Chondrocyte (in vitro differentiated cells): ENCODE measurements at places on chromosomes 7 and 10. TPM values are rescaled to one million over a fixed set of nuclear protein-coding genes. Genes with fewer than 3 reads are reported as not detected.

GRCh38 chr7:81138870-81139269 is 220.0 kb upstream of the SEMA3C start:
- H3K27me3 ChIP-seq = no peaks in the 10 kb centered on the region
- H3K4me3 ChIP-seq = no peak overlapping the region
- no peak overlapping the region for H3K27ac ChIP-seq
- DNase-seq = no peak
- no peaks in the 10 kb centered on the region for H3K36me3 ChIP-seq

Gene C10orf105
- not detected in 3 replicates for total RNA-seq

DNA sequence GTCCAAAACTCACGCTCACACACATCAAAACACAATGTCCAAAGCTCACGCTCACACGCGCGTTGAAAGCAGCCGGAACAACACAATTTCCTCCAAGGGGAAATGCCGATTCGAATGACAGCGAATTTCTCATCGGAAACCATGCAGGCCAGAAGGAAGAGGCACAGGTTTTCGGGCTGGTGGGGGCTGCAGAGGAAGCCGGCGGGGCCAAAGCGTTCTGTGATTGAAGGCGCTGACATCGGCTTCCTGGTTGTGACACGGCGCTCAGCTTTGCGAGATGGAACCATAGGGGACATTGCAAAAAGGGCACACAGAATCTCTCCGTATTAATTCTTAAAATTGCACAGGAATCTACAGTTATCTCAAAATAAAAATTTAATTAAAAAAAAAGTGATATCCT is 61.3 kb downstream of the FOXL3 start:
- no peak for DNase-seq
- H3K4me3 ChIP-seq = no peak overlapping the region
- H3K27ac ChIP-seq = no peak overlapping the region
- no peaks in the 10 kb centered on the region for H3K36me3 ChIP-seq
- peaks cover 12% of the 10 kb centered on the region for H3K27me3 ChIP-seq

DNA sequence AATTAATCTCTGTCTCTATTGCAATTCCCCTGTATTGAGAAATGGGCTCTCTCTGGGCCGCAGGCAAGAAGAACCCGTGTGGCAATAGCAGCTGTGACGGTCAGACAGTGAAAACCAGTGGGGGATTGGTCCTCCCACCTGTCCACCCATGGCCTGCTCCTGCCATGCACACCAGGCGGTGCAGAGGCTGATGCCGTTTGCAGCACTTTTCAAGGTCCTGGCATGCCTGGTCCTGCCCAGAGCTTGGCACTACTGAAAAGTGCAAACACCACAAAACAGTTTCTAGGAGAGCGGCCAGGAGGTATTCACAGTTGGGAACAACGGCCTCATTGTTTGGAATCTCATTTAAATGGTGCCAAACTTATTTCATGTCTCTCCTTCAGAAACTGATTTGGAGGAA is 41.5 kb downstream of the PSPH start:
- no peak for DNase-seq
- peaks cover 16% of the 10 kb centered on the region for H3K36me3 ChIP-seq
- no peak overlapping the region for H3K4me3 ChIP-seq

DNA sequence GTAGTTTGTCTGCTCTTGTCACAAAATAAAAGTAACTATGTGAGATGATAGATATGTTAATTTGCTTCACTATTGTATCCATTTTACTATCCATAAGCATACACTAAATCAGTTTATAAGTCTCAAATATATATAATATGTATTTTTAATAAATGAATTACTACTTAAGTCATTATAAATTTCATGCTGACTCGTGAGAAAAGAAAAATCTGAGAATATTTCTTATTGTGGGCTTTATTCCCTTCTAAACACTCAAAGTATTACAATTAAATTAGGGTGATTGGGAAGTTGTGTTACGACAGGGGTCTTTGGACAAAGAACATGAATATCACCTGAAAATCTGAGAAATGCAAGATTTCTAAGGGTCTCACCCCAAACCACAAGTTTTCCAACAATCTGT is 48.7 kb upstream of the RELN start:
- H3K27me3 ChIP-seq = peaks cover 15% of the 10 kb centered on the region
- H3K36me3 ChIP-seq = peaks cover 2% of the 10 kb centered on the region
- H3K4me1 ChIP-seq = no peaks in the 10 kb centered on the region
- H3K4me3 ChIP-seq = no peak overlapping the region
- no peak for DNase-seq
- H3K27ac ChIP-seq = no peak overlapping the region

GRCh38 chr10:93940881-93941280 is 47.1 kb downstream of the SLC35G1 start:
- H3K27me3 ChIP-seq = no peaks in the 10 kb centered on the region
- no peaks in the 10 kb centered on the region for H3K36me3 ChIP-seq
- H3K4me1 ChIP-seq = peaks cover 25% of the 10 kb centered on the region

DNA sequence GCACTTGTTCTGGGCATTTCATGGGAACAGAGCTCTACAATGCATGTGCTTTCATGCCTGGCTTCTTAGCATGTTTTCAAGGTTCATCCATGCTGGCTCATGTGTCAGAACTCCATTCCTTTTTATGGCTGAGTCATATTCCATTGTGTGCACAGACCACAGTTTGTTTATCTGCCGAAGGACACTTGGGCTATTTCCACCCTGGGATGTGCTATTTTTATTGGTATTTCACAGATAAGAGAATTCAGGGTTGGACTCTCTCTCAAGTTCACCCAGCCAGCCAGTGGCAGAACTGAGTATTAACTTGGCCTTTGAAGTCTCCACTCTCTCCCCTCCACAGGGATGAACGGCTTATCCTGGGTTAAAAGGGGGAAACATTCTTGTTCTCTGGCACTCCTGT is 190.7 kb upstream of the GPR26 start:
- no peak for DNase-seq
- no peaks in the 10 kb centered on the region for H3K36me3 ChIP-seq
- H3K4me3 ChIP-seq = no peak overlapping the region
- H3K27me3 ChIP-seq = peaks cover 17% of the 10 kb centered on the region

Gene PNLIP
- total RNA-seq = not detected in 3 replicates

- H3K27ac ChIP-seq = no peak overlapping the region
- DNase-seq = no peak
- peaks cover 32% of the 10 kb centered on the region for H3K4me1 ChIP-seq
- no peak overlapping the region for H3K4me3 ChIP-seq
Observed at GRCh38 chr10:44043646-44044375, 341.1 kb downstream of the CXCL12 start.

Gene CTTNBP2
- 2.3 to 5.1 TPM (median 2.9 TPM) in 3 replicates for total RNA-seq

- H3K27ac ChIP-seq = peak overlapping the region; percentile 57
- H3K4me3 ChIP-seq = no peak overlapping the region
- no peak for DNase-seq
- no peaks in the 10 kb centered on the region for H3K27me3 ChIP-seq
- no peaks in the 10 kb centered on the region for H3K36me3 ChIP-seq
Observed at GRCh38 chr10:79246606-79247275, 100.5 kb upstream of the PPIF start.

DNA sequence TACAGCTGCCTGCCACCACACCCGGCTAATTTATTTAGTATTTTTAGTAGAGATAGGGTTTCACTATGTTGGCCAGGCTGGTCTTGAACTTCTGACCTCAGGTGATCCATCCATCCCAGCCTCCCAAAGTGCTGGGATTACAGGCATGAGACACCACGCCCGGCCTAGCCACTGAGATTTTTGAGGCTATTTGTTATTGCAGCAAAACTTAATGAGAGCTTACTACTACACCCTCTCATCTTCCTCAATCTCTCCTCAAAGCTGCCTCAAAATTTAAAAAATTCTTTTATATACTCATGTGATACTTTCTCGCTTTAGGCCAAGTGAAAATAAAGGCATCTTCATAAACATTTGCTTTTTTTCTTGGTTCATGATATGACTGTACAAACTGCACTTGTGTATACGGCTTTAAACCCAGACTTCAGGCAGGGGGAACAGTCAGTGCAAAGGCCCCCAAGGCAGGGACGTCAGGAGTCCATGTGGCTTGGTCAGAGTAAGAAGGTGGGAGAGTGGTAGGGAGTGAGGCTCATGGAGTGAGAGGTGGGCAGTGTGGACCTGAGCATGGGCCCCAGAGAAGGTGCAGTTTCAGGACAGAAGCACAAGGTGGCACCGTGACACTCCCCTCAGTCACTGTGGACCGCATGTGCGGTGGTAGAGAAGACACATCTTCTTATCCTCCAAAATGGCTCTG is 55.5 kb downstream of the SYPL1 start:
- H3K27me3 ChIP-seq = peaks cover 7% of the 10 kb centered on the region
- DNase-seq = no peak
- H3K4me3 ChIP-seq = no peak overlapping the region
- no peaks in the 10 kb centered on the region for H3K4me1 ChIP-seq
- H3K36me3 ChIP-seq = no peaks in the 10 kb centered on the region
- no peak overlapping the region for H3K27ac ChIP-seq

Gene OGDHL
- total RNA-seq = 0.36 to 0.45 TPM (median 0.44 TPM) in 3 replicates

- H3K27me3 ChIP-seq = peaks cover 66% of the 10 kb centered on the region
- no peak overlapping the region for H3K27ac ChIP-seq
- H3K4me3 ChIP-seq = no peak overlapping the region
- no peaks in the 10 kb centered on the region for H3K36me3 ChIP-seq
- peak; percentile 36 for DNase-seq
Observed at GRCh38 chr10:97921581-97922021, 72.0 kb downstream of the GOLGA7B start.

- H3K4me1 ChIP-seq = peaks cover 8% of the 10 kb centered on the region
- no peak for DNase-seq
- no peaks in the 10 kb centered on the region for H3K27me3 ChIP-seq
- no peaks in the 10 kb centered on the region for H3K36me3 ChIP-seq
Observed at GRCh38 chr10:107653832-107654287, 489.4 kb upstream of the SORCS1 start.

DNA sequence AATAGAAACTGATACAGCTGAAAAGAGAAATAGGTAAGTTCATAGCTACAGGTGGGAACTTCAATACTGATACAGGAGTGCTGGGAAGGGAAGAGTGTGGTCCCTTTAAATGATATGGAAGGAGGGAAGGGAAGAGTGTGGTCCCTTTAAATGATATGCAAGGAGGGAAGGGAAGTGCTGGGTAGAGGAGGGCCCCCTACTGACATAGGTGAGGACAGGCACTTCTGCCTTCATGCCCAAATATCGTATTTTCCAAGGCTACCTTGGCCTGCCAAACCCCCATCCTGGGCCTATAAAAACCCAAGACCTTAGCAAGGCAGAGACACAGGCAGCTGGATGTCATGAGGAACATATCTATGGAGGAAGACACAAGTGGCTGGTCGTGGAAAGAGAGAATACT is 92.3 kb downstream of the MAGI2 start:
- H3K4me1 ChIP-seq = no peaks in the 10 kb centered on the region
- H3K4me3 ChIP-seq = no peak overlapping the region
- no peak for DNase-seq
- no peak overlapping the region for H3K27ac ChIP-seq
- H3K27me3 ChIP-seq = peaks cover 6% of the 10 kb centered on the region
- peaks cover 11% of the 10 kb centered on the region for H3K36me3 ChIP-seq

Gene EFCAB10
- not detected in 3 replicates for total RNA-seq

Gene INHBA
- total RNA-seq = 581 to 610 TPM (median 601 TPM) in 3 replicates

Gene PRTFDC1
- total RNA-seq = 5.9 to 13.1 TPM (median 10.1 TPM) in 3 replicates

DNA sequence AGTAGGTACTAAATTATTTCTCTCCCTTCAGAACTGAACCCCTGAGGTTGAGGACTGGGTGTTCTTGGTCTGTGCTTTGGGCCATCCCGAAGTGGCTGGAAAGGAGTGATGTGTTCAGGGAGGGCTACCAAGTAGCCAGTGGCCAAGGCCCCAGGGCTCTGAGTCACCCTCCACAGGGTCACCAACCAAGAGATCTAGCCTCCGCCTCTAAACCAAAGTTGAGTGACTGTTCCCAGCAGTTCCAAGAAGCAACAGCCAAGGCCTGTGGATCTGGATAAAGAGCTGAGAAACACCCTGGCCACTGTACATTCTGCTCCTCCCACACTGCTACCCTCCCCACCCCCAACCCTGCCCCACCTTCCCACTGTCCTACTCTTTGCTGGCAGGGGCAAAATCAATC is 35.5 kb upstream of the KCNMA1 start:
- DNase-seq = no peak
- H3K4me3 ChIP-seq = no peak overlapping the region
- H3K4me1 ChIP-seq = peaks cover 5% of the 10 kb centered on the region
- no peak overlapping the region for H3K27ac ChIP-seq
- no peaks in the 10 kb centered on the region for H3K36me3 ChIP-seq
- H3K27me3 ChIP-seq = peaks cover 10% of the 10 kb centered on the region

- H3K4me1 ChIP-seq = peaks cover 9% of the 10 kb centered on the region
- no peak overlapping the region for H3K27ac ChIP-seq
- H3K4me3 ChIP-seq = no peak overlapping the region
- H3K36me3 ChIP-seq = peaks cover 14% of the 10 kb centered on the region
- DNase-seq = no peak
- H3K27me3 ChIP-seq = no peaks in the 10 kb centered on the region
Observed at GRCh38 chr10:103603382-103603781, 109.9 kb downstream of the NEURL1 start.

Gene SOSTDC1
- not detected in 3 replicates for total RNA-seq
